ENCODE measurements at places on chromosomes 5 and 9. TPM values are rescaled to one million over a fixed set of nuclear protein-coding genes. Genes with fewer than 3 reads are reported as not detected.

GRCh38 chr9:76336027-76336426, 58.2 kb downstream of the RFK start:
- no peak for DNase-seq

Gene ADAMTS12
- 12.4 TPM for total RNA-seq

GRCh38 chr9:136808075-136808805, 492 bp downstream of the RABL6 start:
- no peak for DNase-seq

Gene ARL14EPL
- total RNA-seq = not detected

DNA sequence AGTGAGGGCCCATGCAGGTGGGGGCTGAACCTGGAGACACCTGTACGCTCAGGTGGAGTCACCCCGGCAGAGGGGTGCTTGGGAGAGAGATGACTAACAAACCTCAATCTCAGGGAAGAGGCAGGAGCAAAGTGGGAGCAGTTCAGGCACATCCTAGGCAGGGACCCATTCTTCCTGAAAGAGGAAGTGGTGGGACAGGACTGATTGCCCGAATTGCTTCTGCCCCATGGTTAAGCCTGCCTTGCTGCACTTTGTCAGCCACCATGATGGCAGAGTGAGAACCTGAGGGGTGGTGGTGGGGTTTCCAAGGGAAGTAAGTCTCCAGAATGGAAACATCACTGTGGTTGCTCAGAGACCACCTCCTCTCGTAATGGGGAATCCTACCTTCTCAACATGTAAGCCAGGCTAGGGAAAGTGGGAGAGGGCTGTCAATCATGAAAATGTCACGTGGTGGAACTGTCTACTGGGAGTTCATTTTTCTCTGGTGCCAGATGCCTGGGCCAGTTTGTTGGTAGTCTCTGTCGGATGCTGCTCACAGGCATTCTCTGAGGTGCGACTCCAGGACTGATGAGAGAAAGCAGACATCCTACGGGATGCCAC, 150.4 kb downstream of the HSPA4 start:
- no peak for DNase-seq

All from GM23338 (cell line).